ENCODE measurements at places on chromosomes 7 and 10.

DNA sequence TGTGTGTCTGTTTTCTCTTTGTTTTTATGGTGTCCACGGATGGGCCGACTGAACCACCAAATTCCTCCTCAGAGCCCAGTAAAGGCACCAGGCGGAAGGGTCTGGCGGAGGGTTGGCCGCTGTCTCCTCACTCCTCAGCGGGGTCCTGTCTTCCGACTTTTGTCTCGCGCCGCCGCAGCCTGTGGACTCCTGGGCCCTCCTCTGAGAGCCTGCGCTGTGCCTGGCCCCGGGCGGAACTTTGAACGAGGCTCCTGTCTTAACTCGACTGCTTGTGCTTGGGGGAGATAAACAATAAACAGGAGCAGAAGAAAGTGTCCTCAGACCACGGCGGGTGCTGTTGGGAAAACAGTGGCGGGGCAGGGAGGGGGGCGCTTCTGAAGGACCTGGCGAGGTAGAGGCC lies 2.2 kb upstream of the FAM20C start:
- no peak for DNase-seq

DNA sequence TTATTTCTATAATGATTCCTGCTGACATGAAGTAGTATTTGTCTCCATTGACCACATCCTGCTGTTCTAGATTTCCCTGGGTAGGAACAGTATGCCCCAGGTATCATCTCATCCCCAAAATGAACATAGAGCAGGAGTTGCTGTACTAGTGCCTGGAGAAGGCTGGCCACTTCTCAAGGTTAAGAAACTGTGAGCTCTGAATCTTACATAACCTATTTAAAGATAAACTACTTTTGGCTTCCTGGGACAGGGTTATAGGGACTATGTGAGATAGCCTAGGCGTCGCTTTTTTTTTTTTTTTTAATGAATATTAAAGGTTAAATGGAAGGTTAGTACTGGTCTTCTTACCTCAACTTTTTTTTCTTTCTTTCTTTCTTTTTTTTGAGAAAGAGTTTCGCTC lies 103.0 kb downstream of the LRRC4 start:
- no peak for DNase-seq

DNA sequence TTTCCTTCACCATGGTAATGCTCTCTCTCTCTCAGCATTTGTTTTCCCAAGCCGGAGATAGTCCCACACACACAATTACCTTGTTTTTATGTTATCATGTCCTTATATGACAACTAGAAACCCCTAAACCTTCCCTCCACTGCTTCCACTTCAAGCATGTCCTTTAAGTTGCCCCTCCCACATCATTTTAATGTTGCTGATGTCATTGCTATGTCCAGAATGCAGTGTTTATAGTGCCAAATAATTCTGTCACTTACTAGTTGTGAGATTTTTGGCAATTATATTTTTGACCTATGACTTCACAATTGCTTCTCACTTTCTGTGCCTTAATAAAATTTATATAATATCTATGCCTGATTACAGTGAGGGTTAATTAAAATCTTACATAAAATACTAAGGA lies 645.9 kb downstream of the XPNPEP1 start:
- DNase-seq: no peak

DNA sequence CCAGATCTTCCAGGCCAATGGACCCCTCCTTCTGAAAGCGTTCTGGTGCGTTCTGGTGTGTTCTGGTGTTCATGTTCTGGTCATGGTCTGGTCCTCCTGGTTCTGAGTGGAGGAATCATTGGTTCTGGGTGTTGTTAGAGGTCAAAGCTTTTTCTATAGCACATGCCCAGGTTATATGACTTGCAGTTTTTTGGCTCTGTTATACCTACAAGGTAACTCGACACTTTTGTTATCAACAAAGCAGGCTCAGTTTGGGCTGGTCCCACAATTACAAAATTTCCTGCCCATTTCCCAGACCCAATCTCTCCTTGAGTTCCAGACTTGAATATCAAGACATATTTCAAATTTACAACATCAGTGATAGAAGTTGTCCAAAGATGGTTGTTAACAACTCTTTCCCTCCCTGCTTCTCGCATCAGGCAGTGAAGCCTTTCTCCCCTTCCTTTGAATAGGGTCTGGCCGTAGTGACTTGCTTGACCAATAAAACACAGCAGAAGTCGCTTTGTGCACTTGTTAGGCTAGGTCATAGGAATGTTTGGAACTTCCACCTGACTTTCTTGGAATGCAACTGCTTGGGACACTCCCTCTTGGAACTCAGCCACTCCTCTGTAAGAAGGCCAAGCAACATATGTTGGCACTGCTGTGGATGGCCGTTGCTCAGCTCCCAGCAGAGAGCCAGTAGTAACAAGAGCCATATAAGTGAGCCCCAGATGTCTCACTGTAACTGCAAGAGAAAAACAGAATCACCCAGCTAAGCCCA lies 83.1 kb upstream of the STEAP1B start:
- DNase-seq: peak; percentile 69

- no peak for DNase-seq
Measured at GRCh38 chr10:54742416-54742815, 58.6 kb downstream of the PCDH15 start.

GRCh38 chr10:132710036-132710686 lies 75.8 kb downstream of the NKX6-2 start:
- peak; percentile 58 for DNase-seq

DNA sequence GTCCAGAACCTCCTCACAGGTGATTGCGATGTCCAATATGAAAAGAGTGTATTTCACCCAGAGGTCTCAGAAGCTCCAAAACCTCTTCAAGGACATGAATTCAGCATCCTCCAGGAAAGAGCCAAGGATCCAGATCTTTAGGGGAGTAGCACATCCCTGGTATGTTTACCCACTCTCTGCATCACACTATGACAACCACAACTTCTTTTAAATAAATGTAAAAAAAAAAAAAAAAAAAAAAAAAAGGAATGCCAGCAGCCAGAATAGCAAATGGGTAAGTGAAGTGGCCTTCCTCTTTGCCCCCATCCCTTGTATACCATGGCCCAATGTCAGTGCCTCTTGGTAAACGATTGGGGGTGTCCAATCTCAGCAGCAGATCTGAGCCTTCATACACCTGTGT lies 67.3 kb downstream of the SORBS1 start:
- DNase-seq: no peak

DNA sequence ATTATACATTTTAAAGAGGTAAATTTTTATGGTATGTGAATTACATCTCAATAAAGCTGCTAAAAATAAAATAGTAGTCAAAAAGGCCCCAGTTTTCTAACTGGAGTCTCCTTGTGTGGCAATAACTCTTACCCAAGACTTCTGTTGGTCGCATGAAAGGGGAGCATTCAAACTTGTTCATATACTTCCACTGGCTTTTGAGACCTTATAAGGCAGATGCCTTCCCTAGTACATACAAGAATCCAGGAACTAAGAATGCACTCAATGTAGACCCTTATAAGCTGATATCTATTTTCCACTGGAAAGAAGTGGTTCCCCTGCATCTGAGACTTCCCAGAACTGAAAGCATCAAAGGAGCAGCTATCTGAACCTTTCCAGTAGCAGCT lies 13.0 kb downstream of the BCAP29 start:
- DNase-seq: no peak

GRCh38 chr7:132486274-132486610 lies 90.0 kb downstream of the PLXNA4 start:
- no peak for DNase-seq

GRCh38 chr10:132414402-132415016 lies 17.5 kb downstream of the PWWP2B start:
- DNase-seq: no peak

DNA sequence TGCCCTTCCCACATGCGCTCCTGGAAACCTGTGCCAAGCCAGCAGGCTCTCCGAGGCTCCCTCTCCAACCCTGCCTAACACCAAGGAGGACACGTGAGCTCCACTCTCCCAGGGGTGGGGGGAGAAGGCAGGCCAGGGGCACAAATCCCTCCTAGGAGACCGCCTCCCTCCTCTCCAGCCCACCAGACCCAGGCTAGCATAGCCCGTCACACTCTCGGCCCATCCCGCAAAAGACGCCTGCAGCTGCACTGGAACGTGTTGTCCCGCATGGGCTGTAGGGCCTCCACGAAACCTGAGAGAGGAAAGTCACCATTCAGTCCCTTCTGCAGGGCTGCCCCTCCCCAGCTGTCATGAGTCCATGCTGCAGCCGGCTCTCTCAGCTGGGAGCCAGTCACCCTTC lies 126.3 kb downstream of the MAD1L1 start:
- no peak for DNase-seq

DNA sequence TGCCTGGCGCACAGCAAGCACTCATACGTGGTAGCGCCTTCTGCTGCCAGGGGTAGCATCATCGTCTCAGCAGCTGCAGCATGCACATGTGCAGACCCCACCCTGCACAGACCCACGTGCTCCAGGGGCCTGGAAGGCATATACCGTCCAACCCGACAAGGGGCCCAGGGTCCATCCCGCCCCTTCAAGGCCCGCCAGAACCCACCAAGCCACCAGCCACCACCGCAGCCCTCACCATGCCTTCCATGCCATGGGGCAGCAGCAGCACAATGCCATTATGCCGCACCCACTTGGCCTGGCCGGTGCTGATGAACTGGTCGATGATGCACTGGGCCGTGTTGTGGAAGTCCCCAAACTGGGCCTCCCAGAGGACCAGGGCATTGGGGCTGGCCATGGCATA lies 22.7 kb downstream of the OGDHL start:
- DNase-seq: peak; percentile 54

- no peak for DNase-seq
Measured at GRCh38 chr7:20064181-20064970, 152.8 kb downstream of the MACC1 start.
